CD4-positive, alpha-beta T cell treated with Interferon alpha-2 for 1 hour (primary cell): ENCODE measurements at places on chromosomes 11 and 22.

- DNase-seq = no peak
Observed at GRCh38 chr11:93775289-93775688, 8.8 kb upstream of the MED17 start.

DNA sequence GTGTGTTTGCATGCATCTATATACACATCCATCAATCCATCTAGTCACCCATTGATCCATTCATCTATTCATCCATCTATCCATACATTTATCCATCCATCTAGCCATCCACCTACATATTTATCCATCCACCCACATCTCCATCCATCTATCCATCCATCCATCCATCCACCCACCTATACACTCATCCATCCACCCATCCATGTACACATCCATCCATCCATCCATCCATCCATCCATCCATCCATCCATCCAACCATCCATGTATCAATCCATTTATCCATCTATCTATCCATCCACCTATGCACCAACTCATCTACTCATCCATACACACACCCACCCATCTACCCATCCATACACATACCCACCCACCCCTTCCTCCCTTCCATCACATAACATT, 18.8 kb upstream of the MYEOV start:
- no peak for DNase-seq

DNA sequence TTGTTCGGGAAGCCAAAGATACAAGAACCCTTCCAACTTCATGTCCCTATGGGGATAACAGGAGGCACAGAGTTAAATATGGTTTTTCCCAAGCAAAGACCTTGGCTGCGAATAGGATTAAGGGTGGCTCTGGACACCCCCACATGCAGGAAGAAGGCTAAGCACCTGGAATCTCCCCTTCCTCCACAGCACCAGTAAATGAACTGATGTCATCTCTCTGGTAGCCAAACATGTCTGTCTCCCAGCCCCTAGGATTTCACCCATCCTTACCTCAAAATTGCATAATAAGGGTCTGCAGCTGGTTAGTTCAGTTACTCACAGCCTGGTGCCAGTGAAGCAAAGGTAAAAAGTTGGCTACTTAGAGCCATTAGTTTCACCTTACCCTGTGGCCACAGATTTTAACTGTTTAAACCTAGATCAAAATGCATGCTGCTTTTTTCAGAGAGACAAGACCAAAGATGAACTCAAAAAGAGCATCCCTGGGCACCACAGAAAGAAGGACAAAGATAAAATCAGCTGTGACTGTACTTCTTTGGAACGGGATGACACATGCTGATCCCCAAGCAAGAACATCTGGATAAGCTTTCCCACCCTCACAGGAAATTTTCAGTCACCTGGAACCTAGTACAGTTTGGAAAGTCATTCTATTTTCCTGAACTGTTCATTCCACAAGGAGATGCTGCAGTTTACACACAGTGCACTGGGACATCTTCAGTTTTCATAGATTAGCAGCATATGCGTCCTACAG, 77.2 kb upstream of the AKIP1 start:
- DNase-seq = no peak

DNA sequence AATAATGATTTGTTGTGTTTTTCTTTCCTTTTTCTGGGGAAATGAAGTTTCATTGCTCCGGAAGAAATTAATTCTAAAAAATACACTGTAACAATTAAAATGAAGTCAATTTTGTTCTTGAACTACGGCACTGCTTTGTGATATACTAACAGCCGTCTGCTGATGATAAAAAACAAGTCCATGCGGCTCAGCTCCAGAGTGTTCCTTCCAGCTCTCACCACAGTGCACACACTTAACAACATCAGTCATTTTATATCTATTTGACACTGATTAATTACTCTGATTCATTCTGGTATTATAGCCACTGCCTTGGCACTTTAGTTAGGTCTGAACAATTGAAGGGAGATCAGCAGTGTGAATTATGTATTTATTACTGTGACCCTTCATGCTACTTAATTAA, 97.4 kb upstream of the SLC6A5 start:
- no peak for DNase-seq

DNA sequence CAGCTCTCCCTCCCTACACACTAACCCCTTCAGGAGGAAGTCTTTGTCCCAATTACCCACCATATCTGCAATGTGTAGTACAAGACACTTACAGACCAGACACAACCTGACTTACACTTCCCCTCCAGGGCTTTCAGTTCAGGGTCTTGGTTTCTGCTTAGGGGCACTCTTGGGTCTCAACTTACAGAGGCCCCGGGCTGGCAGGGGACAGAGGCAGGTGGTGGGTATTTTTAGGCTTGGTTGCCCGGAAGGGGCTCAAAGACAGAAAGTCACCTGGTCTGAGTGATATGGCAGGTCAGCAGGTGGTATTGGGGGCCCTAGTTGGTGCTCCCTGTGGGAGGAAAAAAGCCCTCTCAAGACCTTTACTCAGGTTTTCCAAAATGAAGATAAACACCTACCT, 3.4 kb upstream of the TMEM184B start:
- no peak for DNase-seq
